ENCODE measurements at places on chromosomes 3 and 15.

- DNase-seq: no peak
Measured at GRCh38 chr3:181859518-181859917, 147.8 kb downstream of the SOX2 start.

DNA sequence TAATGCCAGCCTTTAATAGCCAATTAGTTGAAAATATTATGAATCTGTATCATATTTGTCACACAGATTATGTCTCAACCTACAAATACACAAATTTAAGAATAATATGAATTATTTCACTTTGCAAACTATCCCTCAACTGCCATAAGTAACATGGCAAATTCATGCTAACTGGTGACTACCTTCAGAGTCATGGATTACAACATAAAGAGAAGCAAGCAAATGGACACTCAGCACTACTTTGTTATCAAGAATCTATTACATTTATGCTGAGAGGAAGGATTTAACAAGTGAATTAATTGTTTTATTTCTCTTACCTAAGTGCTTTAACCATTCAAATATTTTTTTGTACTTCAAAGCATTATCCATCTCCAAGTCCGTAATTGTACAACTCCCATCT is 103.1 kb upstream of the BCL6 start:
- no peak for DNase-seq

GRCh38 chr3:8739757-8740504 is 6.3 kb downstream of the CAV3 start:
- no peak for DNase-seq

DNA sequence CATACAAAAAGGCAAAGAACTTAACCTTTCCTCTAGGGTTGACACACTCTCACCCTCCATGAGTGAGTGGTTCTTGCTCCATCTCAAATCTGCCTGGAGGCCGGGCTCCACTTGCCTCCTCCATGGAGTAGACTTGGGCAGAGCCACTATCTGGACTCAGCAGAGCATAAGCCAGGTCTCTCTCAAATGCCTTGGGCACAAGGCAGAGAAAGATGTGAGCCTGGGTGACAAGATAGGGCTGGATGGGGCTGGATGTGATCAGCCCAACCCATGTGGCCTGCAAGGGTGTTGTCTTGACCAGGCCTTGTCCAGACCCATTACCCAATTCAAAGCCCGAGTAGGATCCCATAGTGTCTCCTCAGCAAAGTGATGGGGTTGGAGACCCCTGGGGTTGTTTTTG is 4.2 kb upstream of the RPL29 start:
- no peak for DNase-seq

DNA sequence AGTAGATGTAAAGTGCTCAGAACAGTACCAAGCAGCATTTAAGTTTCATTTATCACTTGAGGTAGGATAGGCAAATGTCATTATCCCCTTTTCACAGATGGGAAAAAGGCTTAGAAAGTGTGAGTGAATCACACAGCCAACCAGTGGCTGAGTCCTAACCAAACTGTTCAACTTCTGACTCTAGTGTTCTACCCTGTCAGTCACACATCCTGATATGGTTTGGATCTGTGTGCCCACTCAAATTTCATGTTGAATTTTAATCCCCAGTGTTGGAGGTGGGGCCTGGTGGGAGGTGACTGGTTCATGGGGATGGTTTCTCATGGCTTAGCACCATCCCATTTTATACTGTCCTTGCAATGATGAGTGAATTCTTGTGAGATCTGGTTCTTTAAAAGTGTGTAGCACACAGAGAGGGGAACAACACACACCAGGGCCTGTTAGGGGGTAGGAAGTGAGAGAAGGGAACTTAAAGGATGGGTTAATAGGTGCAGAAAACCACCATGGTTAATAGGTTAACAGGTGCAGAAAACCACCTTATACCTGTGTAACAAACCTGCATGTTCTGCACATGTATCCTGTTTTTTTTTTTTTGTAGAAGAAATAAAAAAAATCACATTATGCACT is 304.7 kb downstream of the SUCLG2 start:
- no peak for DNase-seq

- no peak for DNase-seq
Measured at GRCh38 chr3:106685745-106686144, 691.5 kb upstream of the CCDC54 start.

GRCh38 chr15:39195961-39196486 is 384.9 kb upstream of the THBS1 start:
- no peak for DNase-seq

GRCh38 chr3:36764704-36765038 is 318 bp upstream of the DCLK3 start:
- no peak for DNase-seq

DNA sequence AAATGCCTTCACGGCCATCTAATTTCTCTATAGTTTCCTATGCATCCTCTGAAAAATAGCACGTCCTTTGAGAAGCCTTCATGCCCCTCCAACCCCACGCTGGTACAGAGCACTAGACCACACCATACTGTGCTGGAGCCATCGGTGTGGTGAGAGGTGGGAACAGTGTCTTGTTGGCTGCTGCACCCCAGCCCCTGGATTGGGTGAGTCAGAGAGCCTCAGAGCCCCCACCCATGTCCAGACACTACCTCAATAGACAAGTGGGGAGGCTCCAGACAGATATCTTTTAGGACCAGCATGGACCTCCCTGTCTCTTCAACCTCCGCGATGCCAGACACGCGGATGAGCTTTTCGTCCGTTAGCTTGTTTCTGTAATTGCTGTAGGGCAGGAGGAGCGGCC is 12.1 kb upstream of the TGM5 start:
- no peak for DNase-seq

DNA sequence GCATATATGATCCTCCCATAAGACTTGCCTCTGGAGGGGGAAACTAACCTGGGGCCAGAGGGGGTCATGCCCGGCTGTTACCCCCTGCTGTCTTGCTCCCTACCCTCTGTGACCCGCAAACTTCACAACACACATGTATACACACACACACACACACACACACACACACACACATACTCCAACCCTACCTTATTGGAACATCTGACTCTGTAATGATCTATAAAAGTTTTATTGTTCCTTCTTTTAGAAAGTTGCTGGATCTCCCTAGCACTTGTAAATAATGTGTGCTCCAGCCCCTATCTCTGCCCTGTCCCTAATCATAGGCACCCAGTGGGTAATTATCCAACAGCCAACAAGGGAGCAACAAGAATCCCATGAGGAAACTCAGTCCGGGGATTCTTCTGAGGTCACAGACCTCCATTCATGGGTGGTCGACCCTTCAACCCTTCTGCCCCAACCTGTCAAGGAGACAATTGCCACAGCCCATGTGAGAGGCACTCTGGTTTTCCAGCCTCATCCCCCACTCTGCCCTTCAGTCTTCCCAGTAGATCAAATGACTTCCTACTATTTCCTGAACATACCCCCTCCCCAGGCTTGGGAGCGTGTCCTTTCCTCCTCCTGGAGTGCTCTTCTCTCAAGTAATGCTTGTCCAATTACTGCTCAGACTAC is 14.0 kb upstream of the TPM1 start:
- DNase-seq: no peak

- no peak for DNase-seq
Measured at GRCh38 chr3:134232951-134233350, 17.7 kb downstream of the RYK start.

DNA sequence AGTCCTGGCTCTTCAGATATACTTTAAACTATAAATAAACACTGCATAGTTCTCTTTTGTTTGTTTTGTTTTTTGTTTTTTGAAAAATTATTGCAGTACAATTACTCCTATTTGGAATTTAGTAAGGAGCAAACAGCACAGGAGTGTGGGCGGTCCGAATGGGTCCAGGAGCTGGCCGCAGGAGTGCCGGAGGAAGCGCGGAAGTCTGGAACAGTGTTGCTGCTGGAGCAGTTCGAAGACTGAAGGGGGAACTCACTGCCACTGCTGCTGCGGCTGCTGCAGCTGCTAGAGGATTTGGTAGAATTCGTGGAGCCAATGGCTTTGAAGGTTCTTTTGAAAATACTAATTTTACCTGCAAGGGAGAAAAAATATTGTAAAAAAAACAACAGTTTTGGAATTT is 329.9 kb downstream of the ZNF385D start:
- DNase-seq: no peak

- DNase-seq: no peak
Measured at GRCh38 chr3:54743755-54744154, 184.1 kb downstream of the LRTM1 start.

DNA sequence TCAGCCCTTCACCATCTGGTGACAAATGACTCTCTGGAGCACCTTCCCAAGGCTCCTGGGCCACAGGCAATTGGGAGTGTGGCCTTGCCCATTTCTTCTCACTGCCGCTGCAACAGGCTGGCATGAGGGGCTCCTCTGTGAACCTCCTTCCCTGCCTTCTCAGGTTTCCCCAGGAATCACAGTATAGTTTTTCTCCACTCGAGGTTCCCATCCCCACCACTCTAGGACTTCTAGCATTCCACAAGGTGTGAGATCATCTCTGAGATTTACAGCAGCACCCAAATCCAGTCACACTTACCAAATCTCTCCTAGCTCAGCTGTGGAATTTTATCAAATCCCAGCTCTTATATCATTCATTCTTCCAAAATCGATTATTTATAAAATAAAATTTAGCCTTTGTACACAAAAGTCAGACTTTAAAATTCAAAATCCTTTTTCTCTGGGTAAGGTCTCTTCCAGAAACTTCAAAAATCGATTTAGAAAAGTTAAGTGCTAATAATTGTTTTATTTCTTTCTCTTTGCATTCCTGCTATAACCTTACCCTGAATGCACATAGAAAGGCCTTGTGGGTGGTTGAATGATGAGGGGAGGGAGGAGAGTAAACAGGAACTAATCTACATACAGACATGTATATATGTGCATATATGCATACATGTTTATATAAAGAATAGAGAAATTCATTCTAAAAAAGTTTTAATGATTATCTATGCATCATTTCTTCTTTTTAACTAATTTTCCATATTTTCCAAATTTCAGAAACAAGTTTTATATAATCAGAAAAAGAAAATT is 18.9 kb upstream of the ATP13A4 start:
- DNase-seq: no peak

- no peak for DNase-seq
Measured at GRCh38 chr3:78822726-78823125, 945.1 kb downstream of the ROBO1 start.

- no peak for DNase-seq
Measured at GRCh38 chr3:151218136-151218535, 15.1 kb upstream of the GPR171 start.

GRCh38 chr3:108415661-108416060 is 94.7 kb downstream of the MYH15 start:
- no peak for DNase-seq

- no peak for DNase-seq
Measured at GRCh38 chr15:35308802-35309201, 223.7 kb upstream of the NANOGP8 start.

DNA sequence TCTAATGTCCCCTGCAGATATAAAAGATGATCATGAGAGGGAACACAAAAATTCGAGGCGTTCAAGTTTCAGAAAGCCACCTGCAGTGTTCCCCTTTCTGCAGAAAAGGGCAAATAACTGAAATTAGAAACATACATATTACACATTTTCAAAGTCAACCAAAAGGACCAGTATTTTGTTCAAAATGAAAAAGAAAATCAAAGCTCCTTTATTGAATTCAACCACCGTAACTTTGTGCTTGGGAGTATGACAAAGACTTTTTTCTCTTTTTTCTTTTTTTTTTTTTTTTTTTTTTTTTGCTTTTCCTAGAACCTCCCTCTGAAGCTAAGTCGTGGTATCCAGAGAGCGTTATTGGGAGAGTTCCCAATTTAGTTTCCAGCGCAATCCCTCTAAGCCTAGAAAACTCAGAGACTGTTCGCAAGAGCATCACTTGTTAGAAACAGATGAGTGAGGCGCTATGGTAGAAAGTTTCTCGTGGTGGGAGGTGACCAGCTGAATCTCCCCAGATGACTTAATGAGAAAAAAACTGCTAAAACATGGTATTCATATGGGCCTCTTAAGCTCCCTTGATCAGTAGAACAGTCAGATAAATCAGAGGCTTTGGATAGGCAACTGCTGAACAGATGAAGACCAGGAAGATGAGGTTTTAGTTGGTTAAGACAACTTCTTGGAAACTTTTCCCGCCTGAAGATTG is 77.4 kb downstream of the MB21D2 start:
- no peak for DNase-seq

GRCh38 chr3:127710155-127710941 is 37.6 kb downstream of the ABTB1 start:
- DNase-seq: no peak

DNA sequence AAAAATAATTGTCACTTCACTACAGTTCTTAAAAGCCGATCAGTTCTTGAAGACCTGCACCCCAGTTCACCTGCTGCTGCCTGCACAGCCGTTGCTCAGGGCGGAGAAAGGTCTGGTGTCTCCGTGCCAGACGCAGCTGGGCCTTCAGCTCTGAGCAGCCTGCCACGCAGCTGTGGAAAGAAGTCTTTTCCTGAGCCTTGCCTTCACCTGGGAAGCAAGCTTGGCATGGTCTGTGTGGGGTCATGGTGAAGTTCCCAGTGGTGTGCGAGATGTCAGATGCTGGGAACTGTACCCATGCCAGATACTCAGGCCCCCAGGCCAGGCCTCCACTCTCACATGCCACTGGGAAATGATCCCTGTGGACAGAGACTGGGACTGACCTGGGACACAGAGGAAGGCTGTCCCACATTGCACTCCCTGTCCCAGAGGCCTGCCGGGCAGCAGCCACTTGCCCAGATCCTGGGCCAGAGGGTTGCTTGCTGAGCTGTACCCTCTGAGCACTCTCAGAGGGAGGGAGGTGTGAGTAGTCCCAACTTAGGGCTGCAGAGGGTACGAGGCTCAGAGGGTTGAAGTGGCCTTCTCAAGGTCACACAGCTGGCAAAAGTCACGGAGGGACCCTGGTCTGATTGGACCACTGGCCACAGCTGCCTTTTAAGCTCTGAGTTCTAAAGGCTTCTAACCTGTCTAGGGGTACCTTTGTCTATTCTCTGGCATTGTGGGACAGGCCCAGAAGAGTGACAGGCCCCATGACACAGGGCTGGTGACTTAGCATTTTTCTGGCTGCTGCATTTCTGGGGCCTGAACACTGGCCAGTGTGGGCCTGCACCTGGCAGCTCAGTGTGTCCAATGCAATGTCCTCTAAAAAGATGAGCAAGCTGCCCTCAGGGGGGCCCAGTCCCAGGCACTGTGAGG is 55.4 kb downstream of the KLF13 start:
- DNase-seq: no peak

DNA sequence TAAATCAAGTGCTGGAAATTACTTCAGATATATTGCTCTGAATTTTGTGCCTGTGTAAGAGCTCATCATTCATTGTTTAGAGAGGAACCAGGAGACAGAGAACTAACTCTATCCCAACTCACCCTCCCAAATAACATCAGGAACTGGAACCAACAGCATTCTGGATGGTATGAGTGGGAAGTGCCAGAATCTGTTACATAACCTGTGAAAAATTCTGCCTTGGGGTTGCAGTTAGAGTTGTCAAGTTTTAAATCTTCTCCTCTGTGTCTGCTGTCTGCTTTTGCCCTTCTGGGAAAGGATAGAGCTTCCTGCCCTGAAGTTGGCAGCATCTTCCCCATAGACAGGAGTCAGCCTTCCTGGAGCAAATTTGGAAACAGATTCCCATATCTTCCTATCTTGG is 41.2 kb downstream of the TIMP4 start:
- DNase-seq: no peak

DNA sequence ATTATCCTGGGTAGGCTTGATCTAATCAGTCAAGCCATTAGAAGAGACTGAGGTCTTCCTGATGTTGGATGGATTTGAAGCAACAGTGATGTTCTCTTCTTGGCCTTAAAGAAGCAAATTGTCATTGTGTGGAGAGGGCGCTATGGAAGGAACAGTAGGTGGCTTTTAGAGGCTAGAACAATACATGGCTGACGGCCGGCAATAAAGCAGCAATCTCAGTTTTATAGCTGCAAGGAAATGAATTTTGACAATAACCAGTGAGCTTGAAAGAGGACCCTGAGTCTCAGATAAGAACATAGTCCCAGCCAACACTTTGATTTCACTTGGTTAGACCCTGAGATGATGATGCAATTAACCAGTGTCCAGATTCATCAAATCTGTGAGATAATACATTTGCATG is 302.1 kb downstream of the NSUN3 start:
- no peak for DNase-seq
